ENCODE measurements at places on chromosomes 6 and 20.

GRCh38 chr20:843912-844311 lies 10.4 kb downstream of the FAM110A start:
- no peak for DNase-seq

DNA sequence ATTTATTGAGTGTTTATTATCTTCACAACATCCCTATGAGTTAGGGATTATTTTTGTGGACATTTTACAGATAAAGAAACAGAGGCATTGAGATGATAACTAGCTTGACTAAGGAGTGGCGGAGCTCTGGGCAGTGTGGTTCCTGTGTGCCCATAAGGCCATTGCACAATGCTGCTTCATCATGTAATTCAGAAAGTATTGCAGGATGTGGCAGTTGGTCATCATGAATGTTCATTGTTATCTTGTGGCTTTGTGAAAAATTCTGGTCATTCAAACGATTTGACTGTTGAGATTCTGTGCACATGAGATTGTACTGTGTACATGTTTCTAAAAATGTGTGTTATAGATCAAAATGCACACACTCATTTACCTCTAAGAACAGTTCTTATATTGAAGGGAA lies 150.8 kb downstream of the ESR1 start:
- DNase-seq = peak; percentile 61

DNA sequence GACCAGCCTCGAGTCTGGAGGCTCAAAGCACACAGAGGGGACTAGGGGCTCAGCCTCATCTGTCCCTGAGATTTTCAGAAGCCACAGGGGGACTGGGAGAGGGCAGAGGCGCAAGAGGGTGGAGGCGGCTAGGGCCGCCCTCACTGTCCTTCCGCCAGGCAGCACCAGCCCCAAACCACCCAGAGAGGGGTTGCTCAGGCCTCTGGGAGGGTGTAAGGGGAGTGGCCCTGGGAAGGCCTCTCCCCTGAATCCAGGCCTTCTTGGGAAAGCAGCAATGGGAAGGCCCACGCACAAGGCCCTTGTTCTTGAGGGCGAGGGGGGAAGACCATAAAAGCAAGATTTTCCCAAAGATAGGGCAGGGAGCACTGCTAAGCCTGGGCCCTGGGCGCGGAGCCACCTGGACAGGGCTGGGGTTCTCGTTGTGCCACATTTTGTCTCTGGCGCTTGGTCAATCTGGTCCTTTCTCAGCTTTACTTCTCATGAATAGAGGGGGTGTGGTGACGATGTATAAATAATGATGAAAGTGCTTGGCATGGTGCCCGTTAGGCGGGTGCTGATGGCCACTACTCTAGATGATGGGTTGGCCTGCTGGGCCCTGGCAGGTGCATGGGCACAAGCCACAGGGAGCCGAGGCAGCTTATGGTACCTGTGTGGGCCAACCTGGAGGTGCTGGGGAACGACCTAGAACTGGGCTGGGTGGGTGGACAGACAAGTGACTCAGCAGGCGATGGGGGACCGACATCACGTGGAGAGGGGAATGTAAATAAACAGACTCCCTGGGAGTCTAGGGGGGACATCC lies 4.8 kb downstream of the SAMD10 start:
- peak; percentile 16 for DNase-seq

- no peak for DNase-seq
These were observed 40.8 kb upstream of the STX16 start for GRCh38 chr20:58610071-58610800.

GRCh38 chr20:59124296-59125029 lies 39.2 kb upstream of the ZNF831 start:
- no peak for DNase-seq

DNA sequence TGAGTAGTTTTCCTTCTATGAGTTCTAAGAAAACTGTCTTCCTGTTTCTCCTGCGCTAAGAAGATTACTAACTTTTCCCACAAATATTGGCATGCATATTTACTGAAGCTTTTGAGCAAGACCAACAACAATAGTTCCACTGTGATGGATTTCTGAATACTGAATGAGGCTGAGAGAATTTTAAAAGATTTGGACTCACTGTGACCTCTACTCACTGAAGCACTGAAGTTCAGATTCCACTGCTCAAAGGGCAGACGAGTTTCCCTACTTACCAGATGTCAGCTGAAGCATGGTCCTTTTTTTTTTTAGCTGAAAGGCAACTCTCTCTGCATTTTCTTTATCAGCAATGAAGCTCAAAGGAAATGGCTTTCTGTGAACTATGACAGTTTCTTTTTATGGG lies 718.5 kb downstream of the RFPL4B start:
- DNase-seq = peak; percentile 72

- peak; percentile 90 for DNase-seq
These were observed 954 bp downstream of the HSD17B8 start for GRCh38 chr6:33205191-33206026.

GRCh38 chr20:9531581-9531980 lies 17.2 kb downstream of the LAMP5 start:
- DNase-seq = peak; percentile 20

GRCh38 chr6:21615504-21615903 lies 22.0 kb downstream of the SOX4 start:
- DNase-seq = peak; percentile 40
